ENCODE measurements at places on chromosomes 11 and 22.

DNA sequence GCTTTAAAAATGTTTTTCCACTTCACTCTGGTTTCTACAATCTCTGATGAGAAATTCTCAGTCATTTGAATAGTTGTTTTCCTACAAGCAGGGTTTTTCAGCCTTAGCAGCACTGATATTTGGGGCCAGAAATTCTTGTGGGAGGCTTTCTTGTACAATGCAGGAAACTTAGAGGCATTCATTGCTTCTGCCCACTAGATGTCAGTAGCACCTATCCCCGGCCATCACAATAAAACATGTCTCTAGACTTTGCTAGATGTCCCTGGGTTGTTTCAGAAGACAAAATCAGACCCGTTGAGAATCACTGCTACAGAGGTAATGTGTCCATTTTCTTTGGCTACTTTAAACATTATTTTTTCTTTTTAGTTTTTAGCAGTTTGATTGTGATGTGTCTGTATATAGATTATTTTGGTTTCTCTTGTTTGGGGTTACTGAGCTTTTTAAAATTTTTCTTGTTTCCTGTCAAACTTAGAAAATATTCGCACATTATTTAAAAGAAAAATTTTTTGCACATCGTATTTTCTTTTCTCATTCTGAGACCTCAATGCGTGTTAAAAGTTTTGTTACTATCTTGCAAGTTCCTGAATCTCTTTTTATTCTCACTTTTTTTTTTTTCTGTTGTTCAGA lies 60.8 kb upstream of the CCDC179 start:
- peak; percentile 36 for DNase-seq

DNA sequence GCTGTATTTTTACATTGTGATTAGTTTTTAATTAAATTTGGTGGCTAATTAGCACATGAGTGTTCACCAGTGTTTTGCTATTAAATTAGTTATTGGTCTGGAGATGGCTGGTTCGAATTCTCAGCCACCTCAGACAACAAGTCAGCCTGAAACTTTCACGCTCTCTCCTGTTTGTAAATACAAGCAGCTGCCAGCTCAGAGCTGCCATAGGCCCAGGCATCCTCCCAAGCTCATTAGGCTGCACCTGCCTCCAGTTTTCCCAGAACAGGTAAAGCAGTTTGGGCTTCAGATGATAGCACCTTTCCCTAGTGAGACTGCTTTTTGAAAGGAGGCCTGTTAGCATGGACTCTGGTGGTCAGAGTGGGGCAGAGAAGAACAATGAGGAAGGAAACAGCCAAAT lies 156.8 kb downstream of the NAV2 start:
- no peak for DNase-seq

DNA sequence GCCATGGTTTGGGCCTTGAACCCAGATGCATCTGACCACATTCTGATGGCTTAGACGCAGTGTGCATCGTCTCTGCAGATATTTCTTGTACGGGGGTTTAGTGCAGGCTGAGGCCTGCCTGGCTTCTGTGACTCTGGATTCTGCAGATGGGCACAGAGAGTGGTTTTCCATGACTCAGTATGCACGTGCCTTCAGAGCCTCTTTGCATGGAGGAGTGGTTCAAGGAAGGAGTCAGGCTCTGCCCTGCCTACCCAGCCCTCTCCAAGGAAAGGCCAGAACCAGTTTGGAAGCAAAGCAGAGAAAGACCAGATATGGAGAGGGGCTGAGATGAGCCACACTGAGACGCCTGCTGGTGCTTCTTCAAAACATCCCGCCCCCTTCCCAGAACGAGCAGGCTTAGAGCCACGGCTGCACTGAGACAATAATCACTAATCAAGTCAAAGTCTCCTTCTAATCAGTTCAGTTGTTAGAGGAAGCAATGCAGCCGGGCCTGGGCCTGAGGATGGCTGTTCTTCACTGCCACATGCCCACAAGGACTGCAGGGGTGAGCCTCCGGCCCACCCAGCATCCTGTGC lies 308.9 kb downstream of the NXPE2 start:
- DNase-seq = no peak

- DNase-seq = no peak
Measured at GRCh38 chr22:37526376-37526775, 7.2 kb upstream of the CARD10 start.

DNA sequence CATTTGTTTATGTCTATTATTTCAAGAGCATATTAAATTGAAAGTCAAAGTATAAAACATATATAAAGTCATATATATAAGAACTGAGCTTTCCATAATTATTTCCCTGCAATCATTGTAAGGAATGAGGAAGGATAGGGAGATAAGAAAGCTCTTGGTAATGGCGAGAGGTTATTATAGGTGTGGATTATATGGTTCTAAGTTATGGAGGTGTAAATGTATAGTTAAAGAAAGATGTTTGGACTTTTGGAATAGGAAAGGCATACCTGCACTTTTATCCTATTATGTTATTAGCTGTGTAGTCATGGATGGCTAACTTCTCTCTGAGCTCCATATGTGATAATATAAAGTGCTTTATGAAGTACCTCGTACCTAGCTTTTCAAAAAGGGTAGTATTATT lies 127.6 kb downstream of the LUZP2 start:
- no peak for DNase-seq

DNA sequence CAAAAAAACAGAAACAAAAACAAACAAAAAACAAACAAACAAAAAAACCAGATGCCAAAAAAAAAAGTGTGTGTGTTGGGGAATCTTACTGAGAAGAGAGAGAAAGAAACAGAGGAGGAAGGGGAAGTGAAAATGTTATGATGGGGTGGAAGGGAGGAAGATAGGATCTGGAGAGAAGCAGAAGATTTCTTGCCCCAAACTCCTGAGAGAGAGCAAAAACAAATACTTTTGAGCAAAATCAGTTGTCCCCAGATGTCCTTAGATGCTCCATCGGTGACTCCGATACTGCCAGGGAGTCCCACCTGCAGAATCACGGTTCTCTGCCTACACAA lies 19.9 kb upstream of the GRAMD1B start:
- no peak for DNase-seq

- DNase-seq = no peak
Measured at GRCh38 chr11:74952752-74953151, 3.7 kb downstream of the SPCS2 start.

DNA sequence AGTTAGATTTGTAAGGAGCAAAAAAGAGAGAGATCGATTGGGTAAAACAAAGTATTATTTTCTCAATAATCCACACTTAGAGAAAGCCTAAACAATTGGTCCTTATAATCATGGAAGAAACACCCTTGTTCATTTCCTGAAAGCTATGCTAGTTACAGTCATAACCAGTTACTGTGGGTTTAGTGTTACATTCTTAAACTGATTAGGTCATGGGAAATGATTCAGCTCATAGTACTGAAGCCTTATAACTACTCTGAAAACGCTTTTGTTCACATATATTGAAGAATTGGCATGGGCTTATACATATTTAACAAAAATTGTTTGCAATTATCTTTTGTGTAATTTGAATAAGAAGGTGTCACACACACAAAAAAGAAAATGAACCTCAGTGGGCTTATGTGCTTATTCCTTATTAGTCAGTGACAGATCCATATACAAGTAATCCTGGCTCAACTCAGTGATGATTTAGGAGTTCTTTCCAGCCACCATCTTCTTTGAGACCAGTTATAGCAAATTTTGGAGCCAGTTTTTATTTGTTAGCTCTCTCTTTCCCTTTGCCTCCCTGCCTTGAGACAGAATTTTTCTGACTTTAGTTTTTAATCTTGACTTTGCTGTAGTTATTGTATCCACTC lies 198.5 kb upstream of the CTSC start:
- DNase-seq = no peak

GRCh38 chr11:72333661-72334060 lies 89.7 kb upstream of the PHOX2A start:
- peak; percentile 75 for DNase-seq

DNA sequence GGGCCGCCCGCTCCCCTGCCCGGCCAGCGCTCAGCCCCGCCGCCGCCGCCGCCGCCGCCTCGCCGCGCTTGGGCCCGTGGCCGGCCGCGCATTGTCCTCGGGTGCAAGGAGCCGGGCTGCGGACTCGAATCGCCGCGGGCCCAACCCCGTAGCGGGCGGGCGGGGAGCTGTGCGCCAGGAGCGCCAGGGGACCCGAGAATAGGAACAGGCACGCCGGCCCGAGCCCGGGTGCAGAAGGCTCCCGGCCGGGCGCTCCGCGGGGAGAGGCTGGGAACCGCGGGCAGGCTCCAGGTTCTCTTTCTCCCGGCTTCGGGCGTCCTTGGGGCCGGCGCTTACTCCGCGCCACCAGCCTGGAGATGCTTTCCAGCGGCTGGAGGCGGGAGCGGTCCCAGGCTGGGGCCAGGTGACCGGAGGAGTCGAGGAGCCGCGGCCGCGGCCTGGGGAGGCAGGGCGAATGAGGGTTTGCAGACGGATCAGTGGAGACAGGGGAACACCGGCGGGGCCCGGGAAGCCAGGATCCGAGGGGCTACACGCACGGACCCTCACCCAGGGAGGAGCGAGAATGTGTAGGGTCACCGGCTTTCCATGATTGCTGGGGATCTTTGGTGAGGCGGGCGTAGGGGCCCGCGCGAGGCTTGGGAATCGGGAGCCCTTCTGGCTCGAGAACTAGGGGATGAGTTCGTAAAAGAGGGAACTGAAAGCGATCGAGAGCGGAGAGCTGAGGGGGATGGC lies 726 bp downstream of the PKNOX2 start:
- no peak for DNase-seq

GRCh38 chr11:8671651-8672062 lies 10.8 kb downstream of the TRIM66 start:
- DNase-seq = no peak

- DNase-seq = no peak
Measured at GRCh38 chr11:6526411-6527135, 29.5 kb downstream of the DNHD1 start.

GRCh38 chr11:114053406-114053805 lies 6.1 kb upstream of the ZBTB16 start:
- DNase-seq = no peak

DNA sequence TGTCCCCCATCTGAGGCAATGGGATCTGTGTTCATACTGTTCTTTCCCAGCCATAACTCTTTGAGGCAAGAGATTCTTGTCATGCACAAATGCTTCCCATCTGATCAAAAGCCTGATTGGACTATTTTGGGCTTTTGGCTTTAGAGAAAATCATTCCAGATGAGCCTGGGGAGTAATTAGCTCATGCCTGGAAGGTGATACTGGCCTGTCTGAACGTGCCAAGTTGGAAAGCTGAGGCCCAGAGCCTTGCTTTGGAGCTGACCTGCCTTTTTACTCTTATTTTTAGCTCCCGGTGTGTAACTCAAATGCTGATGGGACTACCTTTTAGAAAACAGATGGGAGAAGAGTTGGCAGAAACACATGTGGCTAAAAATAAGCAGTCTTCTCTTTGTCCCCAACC lies 105.0 kb downstream of the DBX1 start:
- no peak for DNase-seq

GRCh38 chr22:17955590-17956379 lies 68.6 kb downstream of the MICAL3 start:
- DNase-seq = no peak

- DNase-seq = no peak
Measured at GRCh38 chr22:38707346-38707745, 1.6 kb downstream of the GTPBP1 start.

Data from KG1 (cell line).